ENCODE measurements at places on chromosomes 12 and 14.

DNA sequence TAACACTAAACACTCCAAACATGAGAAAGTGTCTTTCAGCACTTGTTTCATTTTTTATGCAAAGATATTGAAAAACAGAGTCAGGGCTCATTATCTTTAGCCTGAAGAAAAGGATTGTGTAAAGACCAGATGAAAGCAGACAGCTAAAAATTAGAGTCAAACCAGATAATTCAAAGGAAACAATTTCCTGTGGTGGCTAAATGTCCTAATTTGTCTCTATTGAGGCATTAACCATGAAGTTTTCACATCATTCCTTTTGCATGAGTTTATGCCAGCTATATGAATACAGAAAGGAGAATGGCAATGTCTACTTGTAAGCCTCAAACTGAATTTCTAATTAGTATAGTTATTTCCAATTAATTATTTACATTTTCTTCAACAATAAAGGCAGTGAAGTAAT lies 338.5 kb downstream of the FSCB start:
- DNase-seq: no peak

DNA sequence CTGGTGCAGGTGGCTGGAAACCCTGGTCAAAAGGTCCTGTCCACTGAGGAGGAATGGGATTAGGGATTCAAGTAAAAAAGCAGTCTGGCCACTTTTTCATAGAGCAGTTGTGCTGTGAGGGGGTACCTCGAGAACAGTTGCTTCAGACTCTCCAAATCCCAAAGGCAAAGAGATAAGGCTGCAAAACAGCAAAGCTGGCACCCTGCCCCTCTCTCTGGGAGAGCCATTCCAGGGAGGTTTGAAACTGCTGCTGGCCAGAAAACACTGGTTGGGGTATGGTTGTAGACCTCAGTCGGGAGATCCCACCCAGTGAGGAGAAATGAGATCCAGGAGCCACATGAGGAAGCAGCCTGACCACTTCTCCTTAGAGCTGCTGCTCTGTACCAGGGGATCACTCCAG lies 137.3 kb downstream of the CEP83 start:
- DNase-seq: no peak

- DNase-seq: no peak
Observed at GRCh38 chr12:4331842-4332241, 10.8 kb downstream of the TIGAR start.

DNA sequence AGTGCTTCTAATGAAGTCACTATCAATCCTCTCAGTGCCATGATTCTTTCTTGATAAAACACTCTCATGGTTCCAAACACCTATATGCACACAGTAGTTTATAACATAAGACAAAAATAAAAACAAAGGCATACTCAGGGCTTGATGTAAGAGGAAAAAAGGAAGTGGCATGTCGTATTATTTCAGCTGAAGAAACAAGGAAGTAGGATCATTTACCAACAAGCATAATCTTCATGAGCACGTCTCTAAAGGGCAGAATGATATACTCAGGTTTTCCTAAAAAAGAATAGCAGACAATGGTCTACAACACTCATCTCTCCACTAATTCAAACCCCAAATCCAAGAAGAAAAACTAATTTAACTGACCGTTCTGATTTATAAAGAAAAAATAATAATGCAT lies 33.9 kb downstream of the NUMB start:
- no peak for DNase-seq

DNA sequence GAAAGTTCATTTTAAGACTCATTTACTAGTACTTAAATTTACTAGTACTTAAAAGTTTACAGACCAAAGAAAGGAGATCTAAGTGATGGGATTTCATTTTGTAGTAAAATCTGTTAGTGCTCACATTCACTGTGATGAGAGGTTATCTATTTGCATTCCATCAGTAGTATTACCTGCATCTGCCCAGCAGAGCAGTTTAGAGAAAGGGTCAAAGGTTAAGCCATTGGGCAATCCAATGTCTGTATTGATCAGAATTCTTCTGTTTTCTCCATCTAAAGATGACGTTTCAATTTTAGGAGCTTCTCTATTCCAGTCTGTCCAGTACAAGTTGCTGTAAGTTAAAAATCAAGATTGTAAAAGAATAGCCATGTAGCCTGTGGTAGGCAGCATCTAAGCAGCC lies 18.3 kb downstream of the RTRAF start:
- DNase-seq: no peak

Measured in activated CD8-positive, alpha-beta memory T cell treated with anti-CD3 and anti-CD28 coated beads, Interleukin-2, amount 50 U/mL, for 4 hours (primary cell).